ENCODE measurements at places on chromosomes 12 and 14.

DNA sequence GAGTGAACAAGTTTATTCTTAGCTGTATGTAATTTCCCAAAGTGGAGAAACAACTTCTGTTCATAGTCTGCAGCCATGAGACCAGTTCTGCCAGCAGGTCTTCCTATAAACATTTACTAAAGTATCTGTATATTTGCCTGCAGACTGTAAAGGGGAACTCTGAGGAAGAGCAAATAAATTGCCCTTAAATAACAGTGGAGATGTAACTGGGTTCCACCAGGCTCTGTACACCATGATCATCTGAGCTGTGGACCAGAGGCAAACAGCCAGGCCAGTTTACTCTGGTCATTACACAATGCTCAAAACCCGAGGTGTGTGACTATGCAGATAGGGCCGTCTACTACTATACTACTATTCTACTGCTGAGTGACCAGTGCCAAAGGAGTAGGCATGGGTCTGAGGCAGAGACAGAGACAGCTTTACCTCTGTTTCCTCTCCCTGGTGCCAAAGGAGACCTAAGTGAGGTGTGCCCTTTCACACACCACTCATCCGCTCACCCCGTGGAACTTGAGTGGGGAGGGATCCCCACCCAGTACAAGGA, 21.1 kb upstream of the CERS5 start:
- no peak for DNase-seq

DNA sequence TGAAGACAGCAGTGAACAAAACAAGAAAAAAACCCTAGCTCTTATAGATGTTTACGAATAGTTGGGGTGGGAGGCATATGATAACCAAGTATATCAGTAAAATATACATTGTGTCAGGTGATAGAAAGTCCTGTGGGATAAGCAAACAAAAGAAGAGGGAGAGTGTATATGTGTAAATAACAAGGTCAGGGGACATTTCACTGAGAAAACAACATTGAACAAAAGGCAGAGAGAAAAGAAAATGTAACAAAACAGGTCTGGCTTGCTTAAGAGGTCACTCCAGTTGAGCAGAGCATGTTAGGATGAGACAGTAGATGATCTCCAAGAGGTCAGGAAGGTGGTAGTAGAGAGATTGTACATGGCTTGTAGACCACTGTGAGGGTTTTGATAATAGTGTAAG, 304.1 kb downstream of the ACSS3 start:
- DNase-seq, result no peak

- DNase-seq, result no peak
Measured at GRCh38 chr12:75939016-75939642, 92.4 kb downstream of the PHLDA1 start.

DNA sequence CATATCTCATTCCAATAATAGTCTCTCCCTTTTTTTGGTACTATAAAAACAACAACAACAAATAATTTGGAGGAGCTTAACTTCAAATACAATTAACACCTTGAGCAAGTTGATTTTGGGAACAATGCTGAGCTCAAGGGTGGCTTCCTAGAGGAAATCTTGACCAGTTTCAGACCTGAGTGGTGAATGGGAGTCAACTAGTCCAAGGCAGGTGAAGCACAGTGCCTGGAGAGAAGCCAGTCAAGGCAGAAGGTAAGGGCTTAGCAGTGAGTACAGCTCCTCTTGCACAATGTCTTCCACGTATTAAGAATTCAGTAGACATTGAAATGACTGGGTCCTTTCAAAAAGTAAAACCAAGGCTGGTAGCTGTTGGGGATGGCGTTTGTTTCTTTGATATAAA, 444.8 kb downstream of the ATP23 start:
- no peak for DNase-seq

- no peak for DNase-seq
Measured at GRCh38 chr12:121176826-121177529, 33.0 kb upstream of the P2RX4 start.

DNA sequence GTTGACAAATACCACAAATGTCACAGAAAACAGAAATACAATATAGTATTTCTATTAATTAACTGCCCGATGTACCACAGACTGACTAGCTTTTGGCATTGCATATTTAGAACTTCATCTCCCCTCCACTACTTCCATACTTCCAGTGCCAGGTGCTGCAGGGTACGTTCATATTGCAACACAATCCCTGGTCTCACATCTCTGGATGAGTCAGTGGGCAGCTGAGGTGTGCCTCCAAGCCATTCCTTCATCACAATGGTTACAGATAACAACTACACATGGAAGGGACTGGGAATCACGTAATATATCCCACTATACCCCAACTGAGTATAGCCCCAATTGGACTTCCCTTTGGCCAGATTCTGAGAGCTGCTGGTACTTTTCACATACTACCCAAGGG, 31.1 kb downstream of the CCDC198 start:
- DNase-seq, result no peak

GRCh38 chr14:47438650-47439140, 236.7 kb downstream of the MDGA2 start:
- DNase-seq, result no peak

DNA sequence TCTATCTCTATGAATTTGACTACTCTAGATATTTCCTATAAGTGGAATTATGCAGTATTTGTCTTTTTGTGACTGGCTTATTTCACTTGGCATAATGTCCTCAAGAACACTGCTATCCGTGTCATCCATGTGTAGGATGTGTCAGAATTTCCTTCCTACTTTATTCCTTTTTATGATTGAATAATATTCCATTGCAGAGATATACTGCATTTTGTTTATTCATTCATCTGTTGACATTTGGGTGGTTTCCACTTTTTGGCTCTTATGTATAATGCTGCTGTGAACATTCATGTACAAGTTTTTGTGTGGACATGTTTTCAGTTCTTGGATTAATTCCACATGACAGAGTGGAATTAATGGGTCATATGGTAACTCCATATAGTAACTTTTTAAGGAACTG, 45.7 kb upstream of the ATP2A2 start:
- no peak for DNase-seq

DNA sequence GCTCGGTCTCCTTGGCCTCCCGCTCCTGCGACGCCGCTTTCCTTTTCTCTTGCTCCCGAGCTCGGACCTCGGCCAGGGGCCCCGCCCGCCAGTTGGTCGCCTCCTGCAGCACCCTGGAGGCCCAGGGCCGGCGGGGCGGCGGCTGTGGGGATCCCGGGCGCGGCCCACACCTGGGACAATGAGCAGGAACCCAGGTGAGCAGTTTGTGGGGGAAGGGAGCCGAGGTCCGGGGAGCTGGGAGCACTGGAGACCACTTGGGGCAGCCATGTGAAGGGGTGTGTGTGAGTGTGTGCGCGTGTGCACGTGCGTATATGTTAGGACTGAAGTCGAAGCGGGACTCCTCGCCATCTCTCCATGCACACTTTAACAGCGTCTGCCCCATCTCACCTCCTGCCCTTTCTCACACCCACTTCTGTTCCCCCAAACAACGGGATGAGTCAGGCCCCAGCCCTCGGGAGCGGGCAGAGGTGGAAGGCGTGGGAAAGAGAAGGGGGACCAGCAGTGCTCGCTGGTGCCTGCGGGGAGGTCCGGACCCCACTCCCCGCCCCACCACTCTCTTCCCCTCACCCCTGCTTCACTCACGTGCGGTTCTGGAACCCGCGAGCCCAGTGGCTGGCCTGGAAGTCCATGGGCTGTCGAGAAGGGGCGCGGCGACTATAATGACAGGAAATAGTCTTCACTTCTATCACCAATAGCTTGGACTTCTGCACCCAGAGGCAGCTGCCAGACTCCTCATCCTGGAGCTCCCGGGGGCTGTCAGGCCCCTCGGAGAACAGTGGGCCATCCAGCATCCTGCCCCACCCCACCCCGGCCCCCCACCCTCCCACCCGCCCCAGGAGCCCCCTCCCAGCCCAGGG, 450 bp downstream of the DDN start:
- no peak for DNase-seq

DNA sequence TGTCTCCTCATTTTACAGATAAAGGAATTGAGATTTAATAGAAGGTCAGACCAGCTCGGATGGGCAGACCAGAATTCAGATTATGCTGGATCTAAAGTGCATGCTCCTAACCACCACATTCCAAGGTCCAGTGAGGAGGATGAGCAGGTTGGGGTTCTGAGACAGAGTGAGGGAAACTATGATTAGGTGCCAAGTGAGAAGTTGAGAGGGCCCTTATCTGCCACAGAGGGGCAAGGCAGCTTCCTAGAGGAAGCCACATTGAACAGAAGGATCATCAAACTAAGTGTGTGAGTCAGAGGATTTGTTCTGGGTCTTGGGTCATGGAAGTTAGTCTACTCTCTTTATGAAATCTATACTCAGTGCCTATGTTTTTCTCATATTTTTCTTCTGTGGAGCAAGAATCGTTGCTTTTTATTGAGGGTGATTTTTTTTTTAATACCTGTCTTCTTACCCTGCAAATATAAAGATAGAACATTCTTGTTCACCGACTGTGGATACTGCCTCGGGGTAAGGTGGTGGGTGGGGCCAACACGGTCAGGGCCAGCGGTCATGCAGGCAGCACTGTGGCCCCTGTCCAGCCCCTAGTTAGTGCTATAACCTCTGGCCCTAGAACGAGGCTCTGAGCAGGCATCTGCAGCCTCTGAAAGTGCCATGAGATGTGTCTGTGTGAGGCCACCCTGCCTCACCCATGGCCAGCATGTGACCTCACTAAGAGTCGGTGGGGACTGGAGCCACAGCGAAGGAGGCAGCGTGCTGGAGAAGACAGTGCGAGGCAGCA, 55.6 kb upstream of the PTHLH start:
- no peak for DNase-seq

GRCh38 chr14:55043528-55043927, 7.9 kb upstream of the MAPK1IP1L start:
- DNase-seq, result no peak

DNA sequence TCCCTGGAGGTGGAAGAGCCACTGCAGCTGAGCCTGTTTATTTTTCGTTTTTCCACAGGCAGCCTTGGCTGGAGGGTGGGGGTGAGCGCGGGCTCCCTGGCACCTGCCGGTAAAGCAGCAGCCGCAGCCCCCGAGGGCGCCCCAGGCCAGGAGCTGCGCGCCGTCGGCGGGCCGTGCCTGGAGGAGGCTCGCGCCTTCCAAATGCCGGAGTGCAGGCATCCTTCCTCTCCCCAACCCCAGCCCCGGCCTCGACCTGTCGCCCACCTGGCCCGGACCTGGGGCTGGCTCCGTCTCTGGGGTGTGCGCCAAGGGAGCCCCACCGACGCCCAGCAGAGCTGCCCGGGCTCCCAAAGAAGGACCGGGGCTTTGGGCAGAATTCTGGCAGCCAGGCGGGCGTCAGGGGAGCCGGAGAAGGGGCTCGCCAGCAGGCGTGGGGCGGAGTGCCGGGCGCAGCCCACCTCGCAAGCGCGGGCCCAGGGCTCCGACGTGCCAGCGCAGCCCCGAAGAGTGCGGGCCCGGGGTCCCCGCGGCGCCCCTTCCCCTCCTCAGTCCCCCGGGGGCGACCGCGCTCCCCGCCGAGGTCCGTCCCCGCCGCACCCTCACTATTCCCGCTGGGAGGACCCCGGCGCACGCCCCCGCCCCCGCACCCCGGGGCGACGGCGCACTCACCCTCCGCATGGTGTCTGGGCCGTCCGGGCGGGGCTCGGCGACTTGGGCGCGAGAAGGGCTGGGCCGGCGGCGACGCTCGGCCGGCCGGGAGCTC, 130.3 kb downstream of the NDUFA12 start:
- DNase-seq, result no peak
